T-helper 2 cell (primary cell): ENCODE measurements at places on chromosomes 3 and 15.

DNA sequence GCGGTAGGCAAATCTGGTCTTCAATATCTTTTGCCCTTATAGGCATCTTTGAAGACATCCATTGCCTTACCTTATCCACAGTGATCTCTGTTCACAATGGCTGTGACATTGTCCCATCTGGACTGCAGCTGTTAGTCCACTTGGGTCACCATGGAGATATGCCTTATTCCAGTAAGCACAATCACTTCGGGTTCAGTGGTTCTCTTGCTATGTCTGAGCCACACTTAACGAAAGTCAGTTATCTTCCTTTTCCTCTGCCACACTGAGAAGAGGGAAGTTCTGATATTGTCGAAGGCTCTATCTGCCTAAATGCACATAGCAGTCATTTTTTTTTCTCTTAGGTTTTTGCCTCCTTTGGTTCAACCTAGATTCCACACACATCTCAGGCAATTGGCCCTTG lies 119.0 kb upstream of the SATB1 start:
- DNase-seq, result no peak

GRCh38 chr3:178083906-178084866 lies 452.1 kb upstream of the KCNMB2 start:
- DNase-seq, result no peak

GRCh38 chr3:11464356-11464755 lies 179.4 kb downstream of the VGLL4 start:
- no peak for DNase-seq

DNA sequence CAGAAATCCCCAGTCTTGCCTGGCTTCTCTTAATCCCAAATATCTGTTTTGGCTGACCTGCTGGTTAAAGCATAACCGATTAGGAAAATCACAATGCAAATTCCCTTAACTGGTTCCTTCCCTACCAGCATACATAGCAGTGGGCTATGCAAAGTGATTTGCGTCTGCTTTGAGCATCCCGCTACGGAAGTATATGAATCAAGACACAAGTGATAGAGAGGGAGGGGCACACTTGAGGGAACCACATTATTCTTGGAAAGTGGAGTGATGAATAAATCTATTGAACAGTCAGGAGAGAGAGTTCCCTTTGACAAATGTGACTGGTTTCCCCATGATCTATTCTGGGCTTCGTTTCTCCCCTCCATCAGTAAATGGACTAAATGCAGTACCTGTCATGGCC lies 119.6 kb upstream of the C15orf61 start:
- no peak for DNase-seq

DNA sequence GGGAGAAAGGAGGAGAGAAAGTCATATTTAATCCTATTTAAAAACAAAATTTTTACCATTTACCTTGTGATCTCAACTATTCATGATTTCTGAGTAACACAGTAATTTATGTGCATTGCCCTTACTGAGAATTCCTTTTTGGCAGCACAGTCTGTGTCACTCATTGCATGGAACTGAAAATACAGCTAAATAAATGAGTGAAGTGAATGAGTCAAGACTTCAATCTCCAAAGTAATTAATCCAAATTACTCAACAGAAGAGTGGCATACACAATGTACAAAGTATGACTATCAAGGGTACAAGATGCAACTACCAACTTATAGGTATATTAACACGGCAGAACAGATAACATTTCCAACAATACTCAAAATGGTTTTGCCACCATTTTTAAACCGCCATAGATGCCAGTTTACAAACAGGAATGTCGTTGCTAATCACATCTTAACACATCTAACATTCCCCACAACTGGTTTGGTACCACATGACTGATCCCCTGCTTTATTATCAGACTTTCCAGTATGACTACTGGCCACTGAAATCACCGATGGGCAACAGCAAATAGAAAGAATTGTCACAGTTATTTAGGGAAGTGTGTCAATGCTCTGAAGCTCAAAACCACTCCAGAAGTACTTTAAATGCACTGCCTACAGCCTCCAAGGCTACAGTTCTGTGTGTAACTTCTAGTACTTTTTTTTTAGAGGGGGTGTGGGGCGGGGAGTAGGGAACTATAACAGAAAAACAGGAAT lies 410.4 kb downstream of the SHQ1 start:
- DNase-seq, result no peak

DNA sequence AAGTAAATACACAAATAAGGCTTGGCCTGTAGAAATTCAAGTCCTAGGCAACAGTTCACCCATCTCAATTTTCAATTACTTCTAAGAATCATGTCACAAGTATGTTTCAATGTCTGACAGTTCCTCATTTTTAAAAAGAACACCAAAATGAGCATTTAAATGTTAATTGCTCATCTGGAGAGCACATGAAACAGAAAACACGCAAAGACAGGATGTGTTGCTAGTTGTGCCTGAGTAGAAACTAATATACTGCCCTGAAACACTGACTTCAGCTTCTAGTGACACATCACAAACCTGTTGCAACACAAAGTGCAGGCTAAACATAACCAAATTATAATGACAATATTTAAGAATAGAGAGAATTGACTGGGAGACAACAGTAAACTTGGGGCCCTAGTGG lies 167.3 kb upstream of the THBS1 start:
- DNase-seq, result no peak

DNA sequence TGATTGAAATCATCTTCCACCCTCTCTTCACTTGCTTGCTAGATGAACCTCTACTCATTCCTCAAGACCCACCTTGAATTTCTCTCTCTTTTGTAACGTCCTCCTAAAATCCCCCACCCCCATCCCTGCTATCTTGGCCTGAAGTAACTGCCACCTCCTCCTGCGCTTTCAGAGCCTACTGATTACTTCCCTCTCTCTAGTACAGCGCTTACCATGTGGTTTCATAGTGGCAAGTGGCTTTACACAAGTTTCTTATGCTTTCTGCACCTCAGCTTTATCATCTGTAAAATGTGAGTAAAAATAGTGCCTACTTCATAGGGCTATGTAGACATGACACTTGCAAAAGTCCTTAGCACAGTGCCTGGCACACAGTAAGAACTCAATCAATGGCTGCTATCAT lies 28.7 kb upstream of the DAZL start:
- DNase-seq, result no peak

DNA sequence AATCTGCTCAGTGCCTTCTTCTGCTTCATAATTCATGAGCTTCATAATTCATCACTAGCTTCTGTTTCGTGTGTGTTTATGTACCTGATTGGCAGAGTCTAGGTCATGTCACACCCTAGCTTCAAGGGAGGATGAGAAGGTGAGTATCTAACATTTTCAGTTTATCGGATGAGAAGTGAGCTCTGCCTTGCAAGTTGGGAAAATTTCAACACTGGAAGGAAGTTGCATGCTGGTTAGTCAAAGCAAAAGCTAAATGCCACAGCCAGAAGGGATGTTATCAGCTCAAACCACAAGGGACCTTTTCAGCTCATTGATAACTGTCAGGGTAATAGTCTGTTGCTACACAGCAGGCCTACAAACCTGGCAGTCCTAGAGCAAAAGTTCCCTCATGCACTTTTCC lies 7.3 kb upstream of the TNFSF10 start:
- DNase-seq, result no peak

- DNase-seq, result no peak
Observed at GRCh38 chr3:126025862-126026261, 56.9 kb downstream of the ROPN1B start.

- no peak for DNase-seq
Observed at GRCh38 chr3:71579935-71580406, 3.6 kb downstream of the FOXP1 start.

DNA sequence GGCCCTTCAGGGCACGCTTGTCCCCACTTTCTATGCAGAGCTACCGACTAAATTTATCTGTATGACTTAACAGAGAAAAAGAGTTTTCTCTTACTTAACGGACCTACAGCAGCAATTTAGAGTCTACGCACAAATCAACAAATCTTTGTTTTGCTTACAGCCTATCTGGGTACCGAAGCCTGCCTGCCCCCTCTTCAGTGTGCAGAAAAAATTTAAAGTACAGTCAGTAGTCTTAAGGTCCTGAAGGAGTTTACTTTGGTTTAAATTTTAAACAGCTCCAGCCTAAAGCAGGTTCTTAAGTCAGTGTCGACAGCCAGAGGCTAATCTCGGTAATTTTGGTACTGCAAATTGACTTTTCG lies 570 bp downstream of the SACM1L start:
- DNase-seq, result no peak

DNA sequence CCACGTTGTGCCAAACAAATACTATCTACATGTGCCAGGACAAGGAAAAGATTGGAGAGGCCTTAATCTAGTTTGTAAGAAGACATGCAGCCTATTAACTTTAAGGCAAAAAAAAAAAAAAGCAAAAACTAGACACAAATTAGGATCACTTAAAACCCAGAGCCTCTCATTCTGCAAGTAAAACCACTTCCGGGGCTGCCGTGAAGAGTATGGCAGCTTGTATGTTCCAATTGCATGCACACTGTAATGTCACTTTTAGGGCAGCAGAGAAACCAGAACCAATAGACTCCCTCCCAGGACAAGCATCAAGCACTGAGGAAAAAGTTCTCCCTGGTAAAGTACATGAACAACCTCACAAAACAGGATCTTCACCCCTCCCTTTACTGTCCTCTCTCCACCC lies 70.6 kb downstream of the RSL24D1 start:
- no peak for DNase-seq

DNA sequence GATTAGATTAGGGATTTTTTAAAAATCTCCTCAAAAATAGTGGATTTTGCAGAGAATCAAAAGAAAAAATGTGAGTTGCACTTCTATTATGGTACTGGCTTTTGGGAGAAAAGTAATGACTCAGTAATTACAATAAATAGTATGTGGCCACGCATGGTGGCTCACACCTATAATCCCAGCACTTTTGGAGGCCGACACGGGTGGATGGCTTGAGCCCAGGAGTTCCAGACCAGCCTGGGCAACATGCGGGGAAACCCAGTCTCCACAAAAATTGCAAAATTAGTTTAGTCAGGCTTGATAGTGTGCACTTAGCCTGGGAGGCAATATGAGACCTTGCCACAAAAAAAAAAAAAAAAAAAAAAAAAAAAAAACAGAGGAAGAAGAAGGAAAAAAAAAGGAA lies 1098.2 kb downstream of the ZPLD1 start:
- DNase-seq, result no peak

- no peak for DNase-seq
Observed at GRCh38 chr3:112338727-112339056, 5.7 kb downstream of the CD200 start.

- DNase-seq, result no peak
Observed at GRCh38 chr3:37862903-37863815, 1.5 kb downstream of the CTDSPL start.

DNA sequence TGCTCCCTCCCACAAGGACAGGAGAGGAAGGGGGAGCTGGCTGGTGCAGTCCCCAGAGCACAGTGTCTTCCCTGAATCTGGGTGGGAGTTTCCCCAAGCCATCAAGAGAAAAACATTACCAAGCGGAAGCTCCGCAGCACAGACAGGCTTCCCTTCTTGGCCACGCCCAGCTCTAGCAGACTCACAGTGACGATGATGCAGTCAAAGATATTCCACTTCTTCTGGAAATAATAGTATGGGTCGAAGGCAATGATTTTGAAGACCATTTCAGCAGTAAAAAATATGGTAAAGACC lies 76.7 kb downstream of the SCN10A start:
- no peak for DNase-seq

DNA sequence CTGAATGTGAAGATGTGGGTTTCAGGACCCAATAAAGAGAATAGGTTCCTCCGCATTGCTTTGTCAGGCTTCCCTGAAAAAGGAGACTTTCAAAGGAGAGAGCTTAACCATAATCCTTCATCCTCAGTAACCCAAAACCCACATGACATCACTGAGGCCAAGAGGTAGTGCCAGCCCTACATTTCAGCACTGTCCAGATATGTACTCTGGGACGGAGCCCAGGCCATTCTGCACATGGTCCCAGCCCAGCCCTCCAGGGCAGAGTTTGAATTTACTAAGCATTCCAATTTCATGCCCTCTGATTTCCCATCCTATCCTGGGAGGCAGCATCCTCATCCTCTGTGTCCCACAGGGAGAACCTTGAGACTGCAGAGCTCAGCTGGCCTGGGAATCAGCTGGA lies 210.5 kb downstream of the GABRB3 start:
- DNase-seq, result no peak
